ENCODE measurements at places on chromosomes 2 and 18.
A peak's percentile ranks its signal among the peaks of the same experiment; 100 is the strongest.

DNA sequence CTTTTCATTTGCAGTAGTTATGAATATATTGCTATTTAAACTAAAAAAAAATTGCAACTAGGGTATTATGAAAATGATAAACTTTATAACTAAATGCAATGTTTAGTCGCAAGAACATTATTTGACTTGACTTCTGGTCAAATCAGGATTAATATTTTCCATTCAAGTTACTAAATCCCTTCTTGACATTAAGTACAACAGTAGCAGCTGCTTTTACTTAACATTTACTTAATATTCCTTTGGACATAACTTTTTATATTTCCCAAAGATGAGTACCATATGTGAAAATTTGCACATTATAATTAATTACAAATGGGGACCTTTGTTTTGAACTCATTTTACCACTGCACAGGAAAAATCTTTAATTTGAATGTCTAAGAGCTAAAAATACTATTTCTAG, 74.0 kb downstream of the PMS1 start:
- DNase-seq = no peak

DNA sequence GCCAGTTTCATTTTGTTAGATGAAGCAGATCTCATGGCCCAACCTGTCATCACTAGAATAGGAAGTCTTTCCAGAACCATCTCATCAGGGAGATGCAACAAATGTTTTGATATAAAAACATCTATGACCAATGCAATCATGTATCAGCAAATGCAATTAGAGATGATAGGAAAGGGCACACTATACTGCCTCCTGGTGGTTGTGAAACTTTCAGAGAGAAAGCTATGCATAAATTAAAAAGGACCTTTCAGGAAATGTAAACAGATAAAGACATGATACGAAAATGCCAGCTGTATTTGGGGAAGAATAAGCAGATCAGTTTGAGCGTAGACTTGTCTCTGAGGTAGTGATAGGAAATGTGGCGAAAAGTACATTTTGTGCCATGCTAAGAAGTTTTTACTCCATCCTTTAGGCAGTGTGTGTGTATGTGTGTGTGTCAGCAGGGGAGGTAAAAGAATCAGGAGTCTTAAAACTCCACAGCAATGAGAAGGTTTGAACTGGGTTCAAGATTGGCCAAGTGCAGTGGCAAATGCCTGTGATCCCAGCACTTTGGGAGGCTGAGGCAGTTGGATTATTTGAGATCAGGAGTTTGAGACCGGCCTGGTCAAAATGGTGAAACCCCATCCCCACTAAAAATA, 479.3 kb downstream of the CPS1 start:
- DNase-seq = no peak

GRCh38 chr2:118641711-118642110, 205.7 kb downstream of the EN1 start:
- DNase-seq = no peak

DNA sequence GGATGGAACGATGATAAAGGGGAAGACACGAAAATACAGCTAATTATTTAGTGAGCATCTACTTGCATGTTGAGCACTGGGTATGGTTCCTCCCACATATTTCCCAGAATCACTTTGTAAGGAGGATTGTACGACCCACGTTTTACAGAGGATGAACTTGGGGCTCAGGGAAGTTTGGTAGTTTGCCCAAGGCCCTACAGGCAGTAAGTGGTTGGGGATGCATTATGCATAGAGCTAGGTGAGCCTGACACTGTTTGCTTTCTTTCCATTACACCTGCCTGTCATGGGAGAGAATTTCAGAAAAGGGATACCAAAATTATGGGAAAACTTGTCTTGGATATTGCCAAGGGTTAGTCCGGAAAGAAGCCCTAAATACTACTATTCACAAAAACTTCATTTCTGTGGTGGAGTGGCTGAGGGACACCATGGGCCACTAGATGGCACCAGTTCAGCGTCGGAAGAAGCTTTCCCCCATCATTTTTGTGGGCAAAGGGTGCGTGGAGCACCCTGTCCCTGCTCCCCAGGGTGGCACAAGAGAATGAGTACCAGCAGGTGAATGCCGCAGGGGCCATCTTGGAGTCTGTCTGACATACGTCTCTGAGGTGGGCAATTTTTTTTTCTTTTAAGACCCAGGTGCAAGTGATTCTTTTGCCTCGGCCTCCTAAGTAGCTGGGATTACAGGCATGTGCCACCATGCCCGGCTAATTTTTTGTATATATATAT, 23.5 kb upstream of the C18orf32 start:
- DNase-seq = peak; percentile 53

DNA sequence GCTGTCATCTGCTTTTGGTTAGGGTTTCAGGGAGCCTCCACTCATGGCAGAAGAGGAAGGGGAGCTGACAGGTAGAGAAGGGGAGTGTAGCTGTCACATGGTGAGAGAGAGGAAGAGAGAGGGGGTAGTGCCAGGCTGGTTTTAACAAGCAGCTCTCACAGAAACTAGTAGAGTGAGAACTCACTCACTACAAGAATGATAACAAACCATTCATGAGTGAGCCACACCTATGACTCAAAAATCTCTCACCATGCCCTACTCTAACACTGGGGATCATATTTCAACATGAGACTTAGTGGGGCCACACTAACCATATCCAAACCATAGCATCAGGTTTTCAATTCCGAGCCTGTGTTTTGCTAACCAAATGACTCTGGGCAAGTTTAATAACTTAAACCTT, 274.9 kb upstream of the VWC2L start:
- DNase-seq = no peak

GRCh38 chr2:39593439-39594393, 72.0 kb upstream of the TMEM178A start:
- peak; percentile 40 for DNase-seq

DNA sequence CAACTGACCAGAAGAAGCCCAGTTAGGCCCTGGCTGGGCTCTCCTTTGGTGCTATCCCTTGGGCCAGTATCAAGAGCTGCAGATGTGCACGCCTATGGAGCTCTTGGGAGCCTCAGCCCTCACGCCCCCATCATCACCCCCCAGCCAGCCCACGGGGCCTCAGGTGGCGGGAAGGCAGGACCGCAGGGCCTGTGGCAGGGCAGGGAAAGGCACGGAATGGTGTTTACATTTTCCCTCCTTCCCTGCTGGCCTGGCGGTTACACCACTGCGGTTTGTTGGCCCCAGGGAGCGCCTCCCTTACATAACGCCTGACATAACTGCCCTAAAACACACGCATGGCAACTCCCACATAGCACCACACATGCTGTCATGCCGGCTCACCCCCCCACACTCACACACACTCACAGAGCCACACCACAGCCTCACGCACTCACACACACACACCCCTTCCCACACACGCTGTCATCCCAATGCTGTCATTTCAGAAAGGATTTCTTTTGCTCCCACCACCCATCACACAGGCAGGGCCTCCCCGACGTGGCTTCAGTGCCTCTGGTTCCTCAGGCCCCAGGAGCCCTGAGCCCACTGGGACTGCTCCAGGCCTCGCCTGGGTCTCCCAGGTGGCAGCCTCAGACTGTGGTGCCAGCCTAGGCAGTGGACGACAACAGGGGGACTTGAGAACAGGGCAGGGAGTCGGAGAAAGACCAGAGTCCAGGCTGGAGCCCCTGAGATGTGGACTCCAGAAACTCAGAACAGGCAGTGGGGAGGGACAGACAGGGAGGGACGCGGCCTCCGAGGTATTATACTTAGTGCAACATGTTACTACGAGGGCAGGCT, 15.7 kb downstream of the ZFP36L2 start:
- DNase-seq = no peak

Measured in WTC11 (cell line).